ENCODE measurements at places on chromosomes 5 and 9.

- no peak for DNase-seq
Observed at GRCh38 chr5:17470064-17470463, 28.0 kb upstream of the TAF11L2 start.

DNA sequence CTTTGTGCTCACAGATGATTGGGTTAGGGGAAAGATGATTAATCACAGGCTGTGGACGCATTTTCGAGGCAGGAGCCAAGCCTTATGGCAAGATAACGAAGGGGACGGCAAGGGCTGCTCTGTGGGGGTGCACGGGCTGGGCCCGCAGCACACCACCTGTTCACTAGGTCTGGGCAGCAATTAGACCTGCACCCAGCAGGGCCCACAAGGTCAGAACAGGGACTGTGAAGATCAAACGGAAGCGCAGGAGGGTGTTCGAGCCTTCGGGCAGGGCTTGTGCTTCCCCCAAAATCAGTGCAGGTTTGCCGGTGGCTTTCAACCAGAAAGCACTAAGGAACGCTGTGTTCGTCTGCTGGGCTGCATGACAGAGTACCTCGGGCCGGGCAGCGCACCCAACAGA is 73.7 kb downstream of the UBE2QL1 start:
- no peak for DNase-seq

- no peak for DNase-seq
Observed at GRCh38 chr9:111008158-111009075, 29.9 kb downstream of the LPAR1 start.

DNA sequence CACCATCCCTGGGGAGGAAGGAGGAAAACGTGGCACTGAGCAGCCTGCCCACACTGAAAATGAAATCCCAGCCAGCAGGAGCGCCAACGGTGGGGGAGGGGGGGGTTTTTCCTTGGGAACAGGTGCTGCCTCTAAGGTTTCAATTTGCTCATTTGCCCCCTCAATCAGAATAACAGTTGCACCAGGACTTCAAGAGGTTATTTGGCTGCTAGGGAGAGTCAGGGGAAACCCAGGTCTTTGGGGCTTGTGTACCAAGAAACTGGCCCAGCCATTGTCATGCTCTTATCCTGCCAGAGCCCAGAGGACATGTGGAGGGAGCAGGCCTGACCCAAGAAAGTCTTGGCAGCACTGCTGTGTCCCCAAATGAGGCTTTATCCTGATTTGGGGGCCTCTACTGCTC is 66.5 kb downstream of the NDFIP1 start:
- DNase-seq, result no peak

GRCh38 chr5:33232731-33233505 is 207.8 kb upstream of the TARS1 start:
- no peak for DNase-seq

DNA sequence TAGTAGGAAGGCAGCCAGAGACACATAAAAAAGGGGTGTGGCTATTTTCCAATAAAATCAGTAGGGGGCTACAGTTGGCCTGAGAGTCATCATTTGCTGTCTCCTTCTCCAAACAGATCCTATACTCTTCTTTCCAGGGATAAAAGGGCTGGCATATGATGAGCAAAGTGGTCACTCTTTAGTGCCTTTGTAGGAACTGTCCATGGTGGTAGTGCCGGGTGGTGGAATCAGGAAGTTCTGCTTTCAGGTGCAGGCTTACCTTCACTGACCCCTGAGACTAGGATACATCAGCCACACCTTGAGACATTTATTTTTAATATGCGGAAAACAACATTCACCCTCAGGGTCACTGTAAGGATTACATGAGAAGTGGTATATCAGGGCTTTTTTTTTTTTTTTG is 80.8 kb downstream of the ASTN2 start:
- no peak for DNase-seq

DNA sequence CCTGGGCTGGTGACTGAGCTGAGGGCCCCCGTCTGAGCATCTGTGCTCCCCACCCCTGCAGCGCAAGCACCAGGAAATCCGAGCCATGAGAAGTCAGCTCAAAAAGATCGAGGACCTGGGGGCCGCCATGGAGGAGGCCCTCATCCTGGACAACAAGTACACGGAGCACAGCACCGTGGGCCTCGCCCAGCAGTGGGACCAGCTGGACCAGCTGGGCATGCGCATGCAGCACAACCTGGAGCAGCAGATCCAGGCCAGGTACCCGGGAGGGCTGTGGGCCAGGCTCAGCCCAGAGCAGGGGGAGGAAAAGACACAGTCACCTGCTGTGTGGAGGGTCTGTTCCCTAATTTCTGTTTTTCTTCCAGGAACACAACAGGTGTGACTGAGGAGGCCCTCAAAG is 24.6 kb downstream of the DYNC2I2 start:
- DNase-seq, result no peak

- DNase-seq, result no peak
Observed at GRCh38 chr5:131595088-131596033, 39.7 kb downstream of the RAPGEF6 start.

DNA sequence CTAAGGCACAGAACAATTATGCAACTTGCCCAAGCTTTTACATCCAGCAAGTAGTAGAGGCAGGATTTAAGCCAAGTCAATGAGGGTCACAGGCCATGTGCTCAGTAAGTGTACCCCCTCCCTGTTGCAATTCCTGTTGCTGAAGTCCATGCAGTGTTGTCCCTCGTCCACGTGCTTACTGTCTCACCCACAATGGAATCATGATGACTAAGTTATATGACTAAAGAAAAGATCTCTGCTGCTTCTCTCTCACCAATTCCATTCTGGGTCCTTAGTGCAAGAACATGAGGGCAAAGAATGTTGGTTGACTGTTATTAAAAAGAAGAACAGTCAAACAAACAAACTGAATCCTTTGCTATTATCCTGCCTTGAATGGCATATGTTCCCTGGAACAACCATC is 233.6 kb upstream of the SLC24A2 start:
- DNase-seq, result no peak

- no peak for DNase-seq
Observed at GRCh38 chr9:27545471-27545870, 15.9 kb upstream of the MOB3B start.

GRCh38 chr9:113921396-113921925 is 45.4 kb downstream of the ZNF618 start:
- DNase-seq, result no peak

DNA sequence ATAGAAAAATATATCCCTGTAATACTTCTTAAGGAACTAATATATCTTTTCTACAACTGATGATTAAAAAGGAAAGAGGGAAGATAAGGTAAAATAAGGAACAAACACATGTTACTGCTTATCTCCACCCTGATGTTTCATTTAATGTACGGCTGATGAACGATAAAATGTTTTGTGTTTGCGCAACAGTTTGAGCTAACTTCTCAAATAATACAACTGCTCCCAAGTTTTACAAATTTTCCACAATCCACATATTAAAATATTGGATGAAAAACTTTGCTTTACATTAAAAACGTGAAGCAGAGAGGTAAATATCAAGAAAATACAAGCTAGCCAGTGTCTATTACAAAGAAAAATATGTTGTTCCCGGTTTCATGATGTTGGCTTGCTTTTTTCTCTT is 21.0 kb upstream of the CSNK1G3 start:
- no peak for DNase-seq

GRCh38 chr9:27829621-27830020 is 256.3 kb upstream of the C9orf72 start:
- no peak for DNase-seq

- no peak for DNase-seq
Observed at GRCh38 chr9:84169240-84169639, 171.3 kb downstream of the SLC28A3 start.

DNA sequence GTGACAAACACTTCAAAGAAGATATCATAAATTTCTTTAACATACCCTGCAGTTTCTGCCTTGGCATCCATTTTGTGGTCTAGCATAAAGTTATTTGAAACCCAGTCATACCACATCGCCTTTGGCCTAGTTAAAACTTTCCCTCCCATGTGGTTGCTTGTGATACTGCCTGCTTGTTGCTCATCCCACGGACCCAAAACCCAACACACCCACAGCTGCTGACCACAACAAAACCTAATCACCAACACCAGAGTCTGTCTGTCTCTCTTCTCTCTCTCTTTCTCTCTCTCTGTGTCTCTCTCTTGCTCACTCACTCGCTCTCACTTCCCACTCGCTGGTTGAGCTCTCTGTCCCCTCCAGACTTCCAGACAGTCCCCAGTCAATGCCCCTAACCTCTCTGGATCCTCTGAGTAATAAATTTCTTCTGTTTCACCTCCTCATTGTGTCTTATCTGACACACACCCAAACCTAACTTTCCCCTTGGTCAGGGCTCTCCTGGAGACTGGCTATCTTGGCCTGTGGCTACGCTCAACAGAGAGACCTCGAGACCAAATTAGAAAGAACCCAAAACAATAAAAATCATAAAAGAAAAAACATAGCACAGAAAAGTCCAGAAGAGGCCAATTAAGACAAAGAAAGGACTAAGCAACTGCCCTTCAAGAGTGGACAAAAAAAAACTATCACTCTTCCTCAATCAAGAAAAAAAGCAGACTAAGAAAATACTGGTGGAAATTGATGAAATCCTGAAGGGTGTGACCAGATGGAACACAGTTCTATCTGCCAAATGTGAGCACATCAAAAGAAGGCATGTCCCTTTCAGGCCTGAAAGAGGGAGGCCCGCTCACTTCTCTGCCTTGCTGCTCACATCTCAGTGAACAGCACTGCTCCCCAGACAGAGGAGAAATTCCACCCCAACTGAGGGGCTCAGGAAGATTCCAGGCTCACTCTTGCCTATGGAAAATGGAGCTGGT is 41.5 kb downstream of the TTLL11 start:
- no peak for DNase-seq

GRCh38 chr5:14513266-14513665 is 68.3 kb upstream of the OTULINL start:
- DNase-seq, result no peak

DNA sequence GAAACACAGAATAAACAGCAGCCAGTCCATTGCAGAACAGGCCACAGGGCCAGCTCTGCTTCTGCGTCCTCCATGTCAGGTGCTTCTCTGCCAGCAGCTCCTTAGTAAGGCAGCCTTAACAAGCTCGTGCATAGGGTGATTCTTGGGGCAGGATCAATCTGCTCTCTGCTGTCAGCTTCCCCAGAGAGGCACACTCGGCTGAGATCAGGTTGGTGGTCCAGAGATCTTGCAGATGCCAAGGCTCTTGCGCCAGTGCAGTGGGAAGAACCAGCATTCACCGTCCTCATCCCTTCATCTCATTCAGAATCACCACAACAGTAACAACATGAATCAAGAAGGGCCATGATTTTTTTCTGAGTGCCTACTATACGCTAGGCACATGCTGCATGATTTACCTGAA is 49.0 kb upstream of the ALDH1B1 start:
- DNase-seq, result no peak

DNA sequence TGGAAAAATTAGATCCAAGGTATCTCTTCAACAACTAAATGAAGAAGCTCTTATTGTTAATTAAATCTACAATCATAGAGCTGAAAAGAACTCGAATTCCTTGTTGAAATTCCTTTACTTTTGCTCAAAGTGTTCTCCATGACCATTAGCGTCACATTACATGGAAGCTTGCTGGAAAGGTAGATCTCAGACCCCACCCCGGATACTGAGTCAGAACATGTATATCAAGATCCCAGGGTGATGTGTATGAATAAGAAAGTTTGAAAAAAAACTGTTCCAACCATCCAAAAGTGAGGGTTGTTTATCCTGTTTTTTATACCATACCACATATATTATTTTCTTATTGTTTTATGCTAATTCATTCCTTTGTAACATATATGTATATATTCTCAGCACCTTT is 237.1 kb upstream of the PUM3 start:
- no peak for DNase-seq

DNA sequence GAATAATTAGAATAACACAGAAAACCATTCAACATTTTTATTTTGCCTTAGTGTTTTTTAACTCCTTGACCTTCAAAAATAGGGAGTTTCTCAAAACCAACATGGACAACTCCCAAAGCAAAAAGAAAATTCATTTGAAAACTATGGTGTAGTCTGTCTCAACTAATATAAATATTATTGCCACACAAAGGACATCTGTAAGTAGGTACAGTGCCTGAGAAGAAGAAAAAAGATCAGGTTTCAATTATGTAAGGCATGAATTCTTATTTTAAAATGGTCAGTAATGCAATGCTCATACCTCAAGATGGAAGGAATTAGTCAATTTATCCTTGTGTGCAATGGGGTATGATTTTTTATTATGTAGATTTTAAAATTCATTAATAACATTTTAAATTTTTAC is 109.6 kb upstream of the CNTLN start:
- no peak for DNase-seq

DNA sequence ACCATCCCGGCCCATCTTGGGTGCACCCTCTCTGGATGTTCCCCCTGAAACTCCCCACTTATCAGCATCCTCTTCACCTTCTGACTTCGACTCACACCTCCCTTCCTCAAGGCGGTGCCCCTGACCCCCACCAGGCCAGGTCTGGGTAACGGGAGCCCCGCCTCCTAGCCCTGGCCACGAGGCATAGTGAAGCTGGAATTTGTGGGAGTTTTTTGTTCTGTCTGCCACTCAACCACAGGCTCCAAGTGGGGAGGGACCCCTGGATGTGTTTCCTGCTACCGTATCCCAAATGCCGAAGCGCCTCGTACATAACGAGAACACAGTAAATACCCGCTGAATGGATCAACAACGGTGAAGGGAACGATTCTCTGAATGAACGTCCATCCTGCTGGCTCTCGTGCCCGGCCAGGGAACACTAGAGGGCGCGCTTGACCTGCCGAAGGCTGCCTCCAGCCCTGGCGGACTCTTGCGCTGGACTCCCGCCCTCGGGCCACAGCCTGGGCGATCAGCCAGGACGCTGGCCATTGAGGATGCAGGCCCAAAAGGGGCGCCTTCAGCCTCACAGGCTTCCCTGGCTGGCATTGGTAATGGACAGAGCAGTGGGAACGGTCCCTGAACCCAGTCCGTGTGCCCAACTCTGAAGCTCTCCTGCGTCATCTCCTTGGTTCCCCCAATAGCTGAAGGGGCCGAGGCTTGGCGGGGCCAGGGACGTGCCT is 47.3 kb upstream of the PHYKPL start:
- DNase-seq, result no peak
